ENCODE measurements at places on chromosomes 1 and 21.
A peak's percentile ranks its signal among the peaks of the same experiment; 100 is the strongest.

DNA sequence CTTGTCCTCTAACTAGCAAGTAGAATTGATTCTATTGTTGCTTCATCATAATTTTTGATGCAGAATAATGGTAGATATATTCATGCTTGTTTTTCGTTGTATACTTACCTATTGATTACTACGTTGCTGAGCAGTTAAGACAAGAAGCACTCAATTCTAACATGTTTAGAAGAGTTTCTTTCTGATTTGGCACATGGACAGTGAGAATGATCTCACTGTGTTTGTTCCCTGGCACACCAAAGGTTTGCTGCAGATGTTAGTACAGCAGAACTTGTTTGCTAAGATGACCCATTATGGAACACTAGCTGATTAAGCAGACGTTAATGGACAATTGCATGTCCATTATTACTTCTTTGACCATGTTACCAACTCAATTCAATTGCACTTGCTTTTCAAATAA, 184.7 kb upstream of the SGIP1 start:
- DNase-seq: no peak

DNA sequence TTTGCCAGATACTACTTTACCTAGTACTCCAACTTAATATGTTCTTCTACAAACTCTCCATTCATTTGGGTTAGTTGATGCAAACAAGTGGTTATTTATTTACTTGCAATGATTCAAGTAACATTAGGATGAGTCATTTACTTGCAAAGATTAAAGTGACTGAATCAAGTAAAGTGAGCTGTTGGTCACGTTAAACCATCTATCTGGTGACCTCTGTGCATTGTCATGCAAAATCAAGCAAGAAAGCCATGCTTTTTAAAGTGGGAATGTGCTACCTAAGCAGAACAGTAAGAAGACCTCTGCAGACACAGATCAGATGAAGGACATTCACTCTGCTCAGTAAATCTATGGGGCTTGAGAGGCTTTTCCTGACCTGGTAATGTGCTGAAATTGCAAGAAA, 254.7 kb downstream of the LRRIQ3 start:
- no peak for DNase-seq

DNA sequence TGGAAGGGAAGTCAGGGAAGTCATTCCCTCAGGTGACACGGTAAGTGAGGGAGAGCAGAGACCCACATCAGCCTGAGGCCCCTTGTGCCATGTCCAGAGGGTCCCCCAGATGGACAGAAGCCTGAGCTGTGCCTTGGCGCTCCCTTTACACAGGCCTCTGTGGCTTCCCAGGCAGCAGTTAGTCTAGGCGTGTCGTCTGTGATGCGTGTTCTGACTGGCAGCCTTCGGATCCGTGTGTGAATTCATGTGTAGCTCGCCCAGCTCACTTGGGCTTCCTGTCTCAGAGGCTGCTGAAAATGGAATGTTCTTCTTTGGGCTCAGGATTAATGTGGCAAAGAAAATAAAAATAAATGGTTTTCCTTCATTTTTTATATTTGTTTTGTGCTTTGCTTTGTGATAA, 28.3 kb downstream of the PRMT2 start:
- DNase-seq: no peak

DNA sequence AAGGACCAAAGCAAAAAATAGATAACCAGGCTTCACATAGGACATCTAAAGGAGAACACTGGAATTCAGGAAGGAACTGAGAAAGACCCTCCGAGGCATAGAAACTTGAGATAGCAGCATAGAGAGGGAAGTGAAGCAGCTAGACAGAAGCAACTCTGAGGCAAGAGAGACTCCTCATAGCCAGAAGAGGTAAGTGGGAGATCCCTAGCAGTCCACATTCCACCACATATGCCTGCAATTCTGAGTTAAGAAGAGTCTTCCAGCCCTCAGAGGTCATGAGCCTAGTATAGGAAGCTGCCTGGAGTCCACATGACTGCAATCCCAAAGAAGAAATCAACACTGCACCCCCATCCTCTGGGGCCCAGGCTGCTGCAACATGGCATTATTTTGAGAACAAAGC, 13.9 kb upstream of the FGGY start:
- no peak for DNase-seq

- no peak for DNase-seq
Observed at GRCh38 chr1:158362941-158363340, 9.2 kb downstream of the CD1E start.

- no peak for DNase-seq
Observed at GRCh38 chr21:24938573-24938972, 668.7 kb downstream of the MRPL39 start.

DNA sequence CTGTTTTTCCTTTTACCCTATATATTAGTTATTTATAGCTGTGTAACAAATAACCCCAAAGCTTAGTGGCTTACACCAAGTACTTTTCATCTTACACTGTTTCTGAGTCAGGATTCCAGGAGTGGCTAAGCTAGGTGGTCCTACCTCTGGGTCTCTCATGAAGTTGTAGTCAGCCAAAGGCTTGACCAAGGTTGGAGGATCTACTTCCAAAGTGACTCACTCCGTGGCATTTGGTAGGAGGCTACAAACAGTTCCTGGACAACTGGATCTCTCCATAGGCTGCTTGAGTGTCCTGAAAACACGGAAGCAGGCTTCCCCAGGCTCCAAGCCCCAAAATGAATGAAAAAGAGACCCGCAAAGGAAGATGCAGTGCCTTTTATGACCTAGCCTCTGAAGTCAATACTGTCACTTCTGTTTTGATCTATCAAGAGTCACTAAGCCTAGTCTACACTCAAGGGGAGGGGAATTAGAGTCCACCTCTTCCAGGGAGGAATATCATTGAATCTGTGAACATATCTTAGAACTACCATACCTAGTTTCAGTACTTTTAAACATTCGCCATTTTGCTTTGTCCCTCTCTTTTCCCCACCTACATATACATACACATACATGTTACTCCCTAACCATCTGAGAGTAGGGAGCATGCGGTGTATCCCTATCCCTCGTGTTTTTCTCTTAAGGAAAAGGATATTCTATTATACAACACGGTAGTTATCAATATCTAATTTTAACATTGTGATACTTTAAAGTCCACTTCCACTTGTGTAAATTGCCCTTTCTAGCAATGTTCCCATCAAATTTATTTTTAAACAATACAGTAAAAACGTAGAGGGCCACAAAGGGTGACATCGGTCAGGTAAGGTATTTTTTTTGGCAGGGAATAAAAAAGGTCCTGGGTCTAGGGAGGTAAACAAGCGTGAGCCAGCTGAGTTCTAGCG, 67.2 kb downstream of the SLC35A3 start:
- peak; percentile 63 for DNase-seq

DNA sequence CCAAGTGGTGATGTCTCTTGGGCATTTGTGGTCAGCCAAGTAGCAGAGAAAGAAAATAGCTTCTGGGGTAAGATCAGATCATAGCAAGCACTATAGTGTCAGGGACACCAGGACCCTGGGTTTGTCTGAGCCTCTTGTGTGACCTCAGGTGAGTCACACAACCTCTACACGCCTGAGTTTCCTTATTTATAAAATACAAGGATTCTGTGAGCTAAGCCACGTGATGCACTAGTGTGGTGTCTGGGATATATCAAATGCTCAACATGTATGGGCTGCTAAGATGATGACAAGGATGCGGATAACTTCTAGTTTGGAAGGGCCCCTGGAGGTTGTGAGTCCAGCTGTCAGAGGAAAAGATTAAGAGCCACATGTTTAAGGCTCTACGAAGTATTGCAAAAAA, 24.5 kb upstream of the ZNF436 start:
- peak; percentile 76 for DNase-seq

GRCh38 chr1:196344453-196344852, 263.8 kb downstream of the KCNT2 start:
- DNase-seq: no peak

GRCh38 chr1:226687426-226687825, 51.7 kb downstream of the ITPKB start:
- DNase-seq: no peak

GRCh38 chr1:243420946-243421685, 165.3 kb downstream of the SDCCAG8 start:
- peak; percentile 33 for DNase-seq

- DNase-seq: no peak
Observed at GRCh38 chr1:56189454-56189853, 389.9 kb downstream of the PLPP3 start.

DNA sequence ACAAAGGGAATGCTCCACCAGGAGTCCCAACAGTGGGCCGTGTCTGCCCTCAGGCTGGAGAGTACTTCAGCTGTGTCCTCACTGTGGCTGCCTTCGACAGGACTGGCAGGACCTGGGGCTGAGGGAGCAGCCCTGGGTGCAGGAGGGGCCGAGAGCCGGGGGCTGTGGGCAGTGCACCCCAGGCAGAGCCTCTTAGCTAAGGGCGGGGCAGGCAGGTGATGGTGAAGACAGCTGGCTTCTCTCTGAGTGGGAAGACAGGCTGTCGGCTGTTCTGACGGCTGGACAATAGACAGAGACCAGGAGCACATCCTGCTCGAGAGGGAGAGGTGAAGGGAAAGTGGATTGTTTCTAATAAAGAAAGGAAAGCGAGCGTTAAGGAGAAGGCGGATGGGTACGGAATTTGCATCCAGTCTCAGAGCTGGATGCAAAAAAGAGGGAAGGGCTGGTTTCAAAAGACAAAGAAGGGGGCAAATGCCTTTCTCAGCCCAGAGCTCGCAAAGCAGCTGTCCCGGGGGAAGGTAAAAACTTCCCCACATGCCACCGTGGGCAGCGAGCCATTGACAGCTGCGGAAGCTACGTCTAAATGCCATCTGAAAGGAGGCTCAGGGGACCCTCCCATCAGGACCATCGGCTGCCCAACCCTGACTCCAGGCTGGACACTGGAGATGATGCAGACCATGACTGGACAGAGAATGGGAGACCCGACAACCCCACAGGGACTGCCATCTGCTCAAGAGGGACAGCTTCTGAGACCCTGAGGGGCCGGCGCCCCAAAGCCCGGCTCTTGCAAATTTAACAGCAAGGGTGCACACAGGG, 92.0 kb downstream of the STUM start:
- no peak for DNase-seq

DNA sequence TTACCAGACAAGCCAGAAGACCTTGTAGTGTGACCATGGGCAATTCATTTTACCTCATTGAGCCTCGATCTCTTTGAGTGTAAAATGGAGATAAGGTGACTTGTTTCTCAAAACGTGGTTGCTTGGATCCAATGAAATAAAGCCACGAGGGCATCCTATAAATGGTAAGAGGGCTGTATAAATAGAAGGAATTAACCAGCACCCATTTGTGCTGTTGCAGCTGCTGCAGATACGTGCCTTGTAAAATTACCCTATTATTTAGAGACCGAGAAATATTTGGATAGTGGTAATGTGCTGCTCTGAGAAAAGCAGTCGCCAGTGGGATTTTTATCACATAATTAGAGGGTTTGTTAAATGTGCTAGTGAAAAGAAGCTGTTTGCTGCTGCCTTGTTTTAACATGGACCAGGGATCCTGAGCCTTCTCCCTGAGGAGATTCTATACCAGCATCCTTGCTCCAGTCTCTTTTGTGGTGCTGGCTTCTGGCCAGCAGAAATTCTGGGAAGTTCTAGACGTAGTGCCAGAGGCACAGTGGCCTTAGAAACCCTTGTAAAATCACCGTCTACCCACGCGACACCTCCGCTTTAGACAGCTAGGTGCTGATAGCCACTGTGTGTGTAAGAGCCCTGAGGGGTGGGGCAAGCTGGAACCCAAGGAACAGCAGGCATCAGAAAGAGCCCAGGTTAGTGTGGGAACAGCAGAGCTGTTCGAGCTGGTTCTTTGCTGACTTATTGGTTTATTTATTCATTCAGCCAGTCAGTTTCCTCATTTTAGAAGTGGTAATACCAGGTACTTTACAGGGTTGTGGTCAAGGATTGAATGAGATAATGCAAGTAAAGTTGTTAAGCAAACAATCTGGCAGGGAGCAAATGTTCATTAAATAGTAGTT, 137.5 kb downstream of the NOS1AP start:
- no peak for DNase-seq

DNA sequence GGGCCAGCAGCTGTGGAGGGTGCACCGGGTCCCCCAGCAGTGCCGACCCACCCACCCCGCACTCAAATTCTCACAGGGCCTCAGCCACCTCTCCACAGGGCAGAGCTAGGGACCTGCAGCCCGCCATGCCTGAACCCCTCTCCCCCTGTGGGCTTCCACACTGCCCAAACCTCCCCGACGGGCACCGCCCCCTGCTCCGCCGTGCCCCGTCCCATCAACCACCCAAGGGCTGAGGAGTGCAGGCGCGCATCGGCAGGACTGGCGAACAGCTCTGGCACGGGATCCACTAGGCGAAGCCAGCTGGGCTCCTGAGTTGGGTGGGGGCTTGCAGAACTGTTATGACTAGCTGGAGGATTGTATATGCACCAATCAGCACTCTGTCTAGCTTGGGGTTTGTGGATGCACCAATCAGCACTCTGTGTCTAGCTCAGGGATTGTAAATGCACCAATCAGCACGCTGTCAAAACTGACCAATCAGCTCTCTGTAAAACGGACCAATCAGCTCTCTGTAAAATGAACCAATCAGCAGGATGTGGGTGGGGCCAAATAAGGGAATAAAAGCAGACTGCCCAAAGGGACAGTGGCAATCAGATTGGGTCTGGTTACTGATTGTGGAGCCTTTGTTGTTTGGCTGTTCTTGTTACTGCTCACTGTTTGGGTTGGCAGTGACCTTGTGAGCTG, 12.4 kb upstream of the RCAN3 start:
- DNase-seq: no peak

DNA sequence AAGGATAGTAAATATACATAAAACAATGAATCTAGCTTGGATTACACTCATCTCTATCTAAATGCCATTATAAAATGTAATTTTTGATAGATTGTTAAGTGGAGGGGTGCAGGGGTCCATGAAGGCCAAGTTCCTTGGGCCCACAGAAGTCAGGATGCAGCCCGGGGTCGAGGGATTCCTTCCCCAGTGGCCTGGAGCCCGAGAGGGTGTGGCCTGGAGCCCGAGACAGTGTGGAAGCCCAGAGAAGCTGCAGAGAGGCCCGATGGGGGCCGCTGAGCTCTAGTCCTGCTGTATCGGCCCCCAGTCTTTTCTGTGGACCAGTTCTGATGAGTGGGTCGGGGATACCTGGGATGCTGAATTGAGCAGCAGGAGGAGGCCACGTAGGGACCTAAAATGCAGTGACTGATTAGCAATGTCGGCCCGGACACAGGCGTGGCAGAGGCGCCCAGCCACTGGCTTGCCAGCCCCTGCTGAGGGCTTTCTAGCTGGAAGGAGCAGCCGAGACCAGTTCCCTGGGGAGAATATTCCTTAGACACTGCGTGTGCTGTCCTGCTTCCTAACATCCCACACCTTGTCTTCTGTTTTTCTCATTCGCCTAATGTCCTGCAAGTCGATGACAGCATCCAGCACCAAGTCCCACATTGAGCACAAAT, 38.9 kb downstream of the UMODL1 start:
- DNase-seq: no peak

DNA sequence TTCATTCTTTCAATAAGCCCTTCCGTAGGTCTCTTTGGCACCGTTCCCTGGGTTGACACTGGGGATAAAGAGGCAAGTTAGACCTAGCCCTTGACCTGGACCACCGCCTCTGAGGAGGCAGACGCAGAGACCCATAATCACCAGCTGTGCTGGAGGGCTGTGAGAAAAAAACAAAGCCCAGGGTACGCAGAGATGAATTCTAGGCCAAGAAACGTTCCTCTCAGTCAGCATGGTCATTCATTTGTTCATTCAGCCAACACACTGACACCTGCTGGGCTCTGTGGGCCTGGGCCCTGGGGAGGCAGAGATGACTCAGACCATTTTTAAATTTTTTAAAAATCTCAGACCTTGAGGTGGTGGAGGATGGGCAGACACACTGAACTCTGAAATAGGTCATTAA, 26.3 kb upstream of the TRABD2B start:
- DNase-seq: no peak

GRCh38 chr21:41363370-41364270, 1.8 kb downstream of the MX2 start:
- no peak for DNase-seq

GRCh38 chr1:235708390-235708962, 58.9 kb upstream of the GNG4 start:
- peak; percentile 43 for DNase-seq

Measured in astrocyte (in vitro differentiated cells and primary cell).